Hindlimb muscle (tissue), 1 donor: ENCODE measurements at places on chromosomes 4 and X. TPM values are rescaled to one million over a fixed set of nuclear protein-coding genes. Genes with fewer than 3 reads are reported as not detected.

The CISD2 gene
- polyA plus RNA-seq = 24.7 TPM

The NAA15 gene
- 25.9 TPM for polyA plus RNA-seq

The TMEM150C gene
- 3.5 TPM for polyA plus RNA-seq

The PNCK gene
- polyA plus RNA-seq = 3.5 TPM
